ENCODE measurements at places on chromosomes 1 and 21. TPM values are rescaled to one million over a fixed set of nuclear protein-coding genes. Genes with fewer than 3 reads are reported as not detected.

SPATA1 gene
- 0.83 TPM for polyA plus RNA-seq

S100A3 gene
- polyA plus RNA-seq: 2.6 TPM

- no peaks in the 10 kb centered on the region for H3K27me3 ChIP-seq
- DNase-seq: no peak
- no peak overlapping the region for H3K27ac ChIP-seq
- H3K36me3 ChIP-seq: no peaks in the 10 kb centered on the region
- no peak overlapping the region for H3K4me3 ChIP-seq
- no peaks in the 10 kb centered on the region for H3K4me1 ChIP-seq
These were observed 37.7 kb upstream of the ATG4C start for GRCh38 chr1:62746086-62746808.

GRCh38 chr1:58439946-58440345 lies 106.6 kb downstream of the OMA1 start:
- DNase-seq: no peak
- no peaks in the 10 kb centered on the region for H3K27me3 ChIP-seq
- H3K27ac ChIP-seq: no peak overlapping the region
- no peak overlapping the region for H3K4me3 ChIP-seq
- no peaks in the 10 kb centered on the region for H3K36me3 ChIP-seq

DNA sequence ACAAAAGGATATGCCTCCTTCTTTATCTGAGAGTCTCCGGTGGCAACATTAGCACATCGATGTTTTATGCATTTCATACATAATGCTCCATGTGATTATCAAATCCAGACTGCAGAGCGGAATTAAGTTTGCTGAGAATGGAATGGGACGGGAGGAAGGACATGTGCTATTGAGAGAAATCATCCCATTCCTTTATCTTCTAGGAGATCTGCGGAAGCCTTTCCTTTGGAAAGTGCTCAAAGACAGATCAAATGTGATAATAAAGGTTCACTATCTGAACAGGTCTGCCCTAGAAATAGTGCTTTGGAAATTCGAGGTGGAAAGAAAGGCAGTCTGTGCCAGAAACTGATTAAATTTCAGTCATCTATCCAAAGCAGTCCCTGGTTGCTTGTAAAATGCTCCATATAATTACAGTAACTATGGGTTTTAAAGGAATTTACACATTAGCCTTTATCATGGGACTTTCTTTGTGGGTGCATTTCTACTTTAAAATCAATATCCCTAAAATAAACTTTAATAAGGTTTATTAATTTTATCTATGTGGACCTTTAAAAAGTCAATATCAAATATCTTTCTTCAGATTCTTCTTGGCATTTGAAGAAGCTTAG lies 473.5 kb upstream of the ADGRL2 start:
- H3K4me1 ChIP-seq: no peaks in the 10 kb centered on the region
- no peak overlapping the region for H3K27ac ChIP-seq
- no peaks in the 10 kb centered on the region for H3K27me3 ChIP-seq

GRCh38 chr1:39378377-39378776 lies 113.1 kb upstream of the BMP8A start:
- H3K36me3 ChIP-seq: peaks cover 61% of the 10 kb centered on the region
- no peaks in the 10 kb centered on the region for H3K4me1 ChIP-seq
- no peaks in the 10 kb centered on the region for H3K27me3 ChIP-seq
- no peak overlapping the region for H3K4me3 ChIP-seq

- H3K27me3 ChIP-seq: no peaks in the 10 kb centered on the region
- no peak overlapping the region for H3K27ac ChIP-seq
- peak; percentile 91 for DNase-seq
These were observed 9.8 kb upstream of the SFN start for GRCh38 chr1:26853156-26853555.

GRCh38 chr1:13756557-13757315 lies 56.7 kb downstream of the PRDM2 start:
- no peaks in the 10 kb centered on the region for H3K27me3 ChIP-seq
- H3K36me3 ChIP-seq: peaks cover 32% of the 10 kb centered on the region
- H3K4me1 ChIP-seq: peaks cover 93% of the 10 kb centered on the region
- no peak overlapping the region for H3K4me3 ChIP-seq

- H3K4me3 ChIP-seq: no peak overlapping the region
- H3K27ac ChIP-seq: no peak overlapping the region
- no peaks in the 10 kb centered on the region for H3K4me1 ChIP-seq
- no peaks in the 10 kb centered on the region for H3K27me3 ChIP-seq
These were observed 2.8 kb downstream of the SRARP start for GRCh38 chr1:16006552-16007485.

GRCh38 chr1:32201011-32201855 lies 838 bp downstream of the CCDC28B start:
- no peaks in the 10 kb centered on the region for H3K27me3 ChIP-seq
- peaks cover 10% of the 10 kb centered on the region for H3K36me3 ChIP-seq
- H3K4me1 ChIP-seq: peaks cover 75% of the 10 kb centered on the region
- DNase-seq: peak; percentile 92
- peak overlapping the region; percentile 58 for H3K27ac ChIP-seq
- peak overlapping the region; percentile 51 for H3K4me3 ChIP-seq

GRCh38 chr1:233523047-233523446 lies 90.9 kb upstream of the KCNK1 start:
- H3K27me3 ChIP-seq: no peaks in the 10 kb centered on the region
- H3K4me1 ChIP-seq: no peaks in the 10 kb centered on the region
- no peak for DNase-seq
- no peak overlapping the region for H3K4me3 ChIP-seq
- no peak overlapping the region for H3K27ac ChIP-seq
